ENCODE measurements at places on chromosomes 7 and 10. TPM values are rescaled to one million over a fixed set of nuclear protein-coding genes. Genes with fewer than 3 reads are reported as not detected.

CC2D2B gene
- total RNA-seq: 0.09 TPM

CUEDC2 gene
- 61.4 TPM for total RNA-seq

GRCh38 chr7:101138213-101138870 is 11.4 kb downstream of the SERPINE1 start:
- DNase-seq: peak; percentile 96

GRCh38 chr7:128041203-128041602 is 10.0 kb upstream of the LRRC4 start:
- DNase-seq: peak; percentile 54

- peak; percentile 80 for DNase-seq
These were observed 350.0 kb downstream of the CRPPA start for GRCh38 chr7:16071246-16071857.

GRCh38 chr10:14123139-14123538 is 207.6 kb downstream of the FRMD4A start:
- DNase-seq: no peak
